NCI-H2029 (cell line): ENCODE measurements at places on chromosomes 3 and 15.

DNA sequence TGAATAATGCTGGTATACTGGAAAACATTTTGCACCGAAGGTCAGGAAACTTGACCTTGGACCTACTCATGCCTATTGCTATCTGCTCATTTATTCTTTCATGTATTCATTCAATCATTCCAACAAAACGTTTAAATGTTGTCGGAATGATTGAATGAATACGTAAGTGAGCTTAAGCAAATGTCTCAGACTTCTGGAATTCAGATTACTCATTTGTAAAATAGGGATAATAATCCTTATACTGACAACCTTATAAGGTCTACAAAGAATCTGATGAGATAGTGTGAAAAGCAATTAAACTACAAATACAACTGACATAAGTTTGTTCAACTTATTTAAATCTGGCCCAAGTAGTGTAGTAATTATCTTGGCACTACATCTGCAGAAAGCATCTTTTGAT is 288.7 kb downstream of the WDR72 start:
- no peak for DNase-seq

DNA sequence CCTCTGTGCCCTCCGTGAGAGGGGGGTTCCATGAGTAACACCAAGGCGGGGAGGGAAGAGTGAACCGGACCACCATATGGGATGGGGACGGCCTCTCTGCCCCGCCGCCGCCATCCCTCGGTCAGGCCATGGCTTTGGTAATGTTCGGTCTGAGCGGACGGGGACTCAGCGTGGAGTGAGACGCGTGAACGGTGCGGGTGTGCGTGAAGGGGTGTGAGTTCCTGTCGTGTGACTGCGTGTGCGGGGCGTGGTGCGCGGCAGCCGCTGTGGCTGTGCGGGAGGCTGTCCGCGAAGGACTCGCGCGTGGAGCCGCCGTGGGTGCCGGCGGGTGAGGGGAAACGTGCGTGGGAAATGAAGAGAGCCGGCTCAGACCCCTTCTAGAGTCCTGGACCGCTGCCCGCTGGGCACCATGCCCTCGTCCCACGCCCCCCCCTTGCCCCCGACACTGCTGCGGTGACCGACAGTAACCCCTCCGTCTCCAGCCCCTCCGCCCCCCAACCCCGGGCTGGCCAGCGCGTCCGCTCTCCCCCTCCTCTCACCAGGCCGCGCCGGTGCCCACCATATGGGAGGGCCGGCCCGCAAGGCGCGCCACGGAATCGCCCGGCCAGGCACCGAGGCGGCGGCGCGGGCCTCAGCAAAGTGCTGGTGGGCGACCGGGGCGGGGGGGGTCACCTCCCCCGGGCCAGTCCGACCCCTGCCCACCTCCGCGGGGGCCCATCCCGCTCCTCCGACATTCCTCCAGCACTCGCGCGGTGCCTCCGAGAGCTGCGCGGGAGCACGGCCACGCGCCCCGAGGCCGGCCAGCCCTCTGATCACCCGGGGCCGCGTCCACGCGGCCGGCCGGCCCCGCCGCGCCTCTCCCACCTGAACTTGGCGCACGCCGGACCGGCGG is 589 bp downstream of the KLF15 start:
- no peak for DNase-seq

GRCh38 chr15:79184465-79184892 is 93.9 kb upstream of the RASGRF1 start:
- peak; percentile 3 for DNase-seq

DNA sequence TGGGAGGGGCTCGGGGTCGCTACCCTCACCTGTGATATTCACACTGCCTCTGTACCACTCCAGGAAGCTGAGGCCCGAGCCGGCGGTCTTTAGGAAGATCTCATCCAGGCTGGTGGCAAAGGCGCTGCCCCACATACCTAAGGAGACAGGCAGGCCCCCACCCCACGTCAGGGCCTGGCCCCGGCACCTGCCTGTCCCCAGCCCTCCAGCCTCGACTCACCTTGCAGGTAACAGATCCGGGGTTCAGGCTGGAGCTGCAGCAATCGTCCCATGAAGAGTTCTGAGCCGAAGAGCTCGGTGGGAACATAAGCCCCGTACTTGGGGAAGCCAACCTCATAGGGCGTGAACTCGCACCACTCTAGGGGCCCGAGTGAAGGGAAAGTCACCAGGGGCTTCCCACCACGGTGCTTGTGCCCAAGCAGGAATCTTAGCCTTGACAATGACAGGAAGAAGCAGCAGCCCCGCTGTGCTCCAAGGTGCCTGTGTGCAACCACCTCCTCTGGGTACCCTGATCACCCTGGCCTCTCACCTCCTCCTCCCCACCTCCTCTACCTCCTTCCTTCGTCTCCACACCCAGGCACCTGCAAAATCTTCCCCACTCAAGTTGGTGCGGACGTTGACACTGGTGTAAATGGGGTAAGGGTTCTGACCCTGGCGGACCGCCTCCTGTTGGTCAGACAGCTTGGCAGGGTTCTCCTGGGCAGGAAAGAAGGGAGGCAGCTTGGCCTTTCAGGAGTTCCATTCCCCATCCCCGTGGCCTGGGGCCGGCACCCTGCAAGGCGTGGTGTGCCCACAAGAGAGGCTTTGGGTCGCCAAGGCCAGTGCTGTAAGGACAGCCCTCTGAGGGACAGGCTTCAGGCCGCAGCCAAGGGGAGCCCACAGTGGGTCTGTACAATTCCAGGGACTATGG is 10.6 kb downstream of the PLA2G4F start:
- DNase-seq = no peak

DNA sequence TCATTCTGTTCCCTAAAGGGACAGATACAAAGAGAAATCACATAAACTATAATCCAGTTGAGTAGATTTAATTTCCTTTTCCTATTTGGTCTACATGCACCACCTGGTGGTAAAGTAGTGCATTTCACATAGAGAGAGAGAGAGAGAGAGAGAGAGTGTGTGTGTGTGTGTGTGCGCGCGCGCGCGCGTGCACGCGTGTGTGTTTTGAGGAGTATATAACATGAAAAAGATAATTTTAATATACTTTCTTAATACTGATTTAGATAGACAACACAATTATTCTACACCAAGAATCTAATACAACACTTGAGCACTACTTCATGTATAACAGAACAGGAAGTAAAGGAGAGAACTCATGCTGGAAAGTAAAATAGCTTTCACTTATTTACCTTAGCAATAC is 1.1 kb upstream of the FGF7 start:
- DNase-seq = no peak

DNA sequence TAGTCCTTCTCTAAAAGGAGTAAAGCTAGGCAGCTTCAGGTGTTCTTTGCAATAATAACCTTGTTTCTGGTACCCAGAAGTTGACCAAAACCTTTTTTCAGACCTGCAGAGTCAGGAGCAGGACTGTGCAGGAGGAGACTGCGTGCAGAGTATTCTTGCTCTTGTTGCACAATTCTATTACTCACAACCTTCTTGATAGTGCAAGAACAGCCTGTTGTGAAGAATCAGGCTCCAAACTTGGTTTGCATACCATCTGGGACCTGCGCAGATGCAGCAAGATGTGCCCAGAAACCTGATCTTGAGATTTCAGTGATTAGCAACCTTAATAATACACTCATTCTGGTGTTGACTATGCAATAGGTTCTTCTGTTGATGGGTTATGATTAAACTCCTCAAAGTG is 111.9 kb downstream of the ATG7 start:
- DNase-seq = no peak
